ENCODE measurements at places on chromosomes 6 and 20. TPM values are rescaled to one million over a fixed set of nuclear protein-coding genes. Genes with fewer than 3 reads are reported as not detected.

Gene IYD
- not detected for total RNA-seq

Gene TREM1
- 0.26 TPM for total RNA-seq

- no peak overlapping the region for H3K4me3 ChIP-seq
- peak overlapping the region; percentile 63 for H3K27ac ChIP-seq
- H3K27me3 ChIP-seq = no peaks in the 10 kb centered on the region
- peak; percentile 45 for DNase-seq
- peaks cover 4% of the 10 kb centered on the region for H3K36me3 ChIP-seq
- H3K4me1 ChIP-seq = peaks cover 55% of the 10 kb centered on the region
These were observed 74.0 kb upstream of the MYL9 start for GRCh38 chr20:36467076-36467999.

- no peaks in the 10 kb centered on the region for H3K36me3 ChIP-seq
- no peak for DNase-seq
- H3K27me3 ChIP-seq = no peaks in the 10 kb centered on the region
- H3K27ac ChIP-seq = no peak overlapping the region
- H3K4me3 ChIP-seq = no peak overlapping the region
These were observed 1050.0 kb downstream of the EPHA7 start for GRCh38 chr6:92369309-92369708.

Gene KIF13A
- 65.0 TPM for total RNA-seq

DNA sequence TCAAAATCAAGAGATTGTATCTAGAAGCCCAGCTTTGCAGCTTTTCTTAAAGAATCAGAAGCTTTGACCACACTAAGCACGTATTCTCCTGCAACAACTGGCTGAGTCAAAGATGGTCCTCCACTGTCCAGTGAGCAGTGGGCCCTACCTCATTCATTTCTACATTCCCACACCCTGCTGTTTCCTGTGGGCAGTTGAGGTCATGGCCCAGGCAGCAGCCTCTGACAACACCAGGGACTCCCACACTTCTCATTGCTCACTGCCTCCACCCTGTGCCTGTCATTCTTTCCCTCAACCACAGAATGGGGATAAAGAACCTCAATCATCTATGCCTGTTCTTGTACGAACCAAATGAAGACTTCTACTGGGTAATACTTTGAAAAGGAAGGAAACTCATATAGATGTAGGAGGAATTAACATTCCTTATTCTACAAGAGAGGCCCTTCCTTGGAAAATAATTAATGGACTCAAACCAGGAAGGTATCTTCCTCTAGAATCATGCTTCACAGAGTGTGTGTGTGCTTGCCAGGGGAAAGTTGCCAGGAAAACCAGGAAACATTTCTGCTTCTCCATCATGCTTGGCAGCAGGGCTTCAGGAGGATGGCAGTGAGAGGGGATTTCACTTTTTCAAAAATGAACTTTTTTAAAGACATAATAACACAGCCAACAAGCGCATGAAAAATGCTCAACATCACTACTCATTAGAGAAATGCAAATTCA is 191.7 kb upstream of the RIN2 start:
- H3K4me3 ChIP-seq = no peak overlapping the region
- no peaks in the 10 kb centered on the region for H3K36me3 ChIP-seq
- peak; percentile 6 for DNase-seq
- H3K27ac ChIP-seq = no peak overlapping the region
- no peaks in the 10 kb centered on the region for H3K27me3 ChIP-seq

GRCh38 chr6:78598966-78599365 is 268.4 kb upstream of the IRAK1BP1 start:
- peaks cover 11% of the 10 kb centered on the region for H3K4me1 ChIP-seq
- peak overlapping the region; percentile 37 for H3K27ac ChIP-seq
- no peak overlapping the region for H3K4me3 ChIP-seq
- peak; percentile 99 for DNase-seq

GRCh38 chr6:29617782-29618554 is 15.0 kb downstream of the GABBR1 start:
- H3K27ac ChIP-seq = no peak overlapping the region
- DNase-seq = no peak
- no peaks in the 10 kb centered on the region for H3K27me3 ChIP-seq
- H3K4me3 ChIP-seq = no peak overlapping the region

Gene CFB
- 87.1 TPM for total RNA-seq

GRCh38 chr6:158379336-158379735 is 67.1 kb downstream of the TULP4 start:
- H3K27me3 ChIP-seq = no peaks in the 10 kb centered on the region
- DNase-seq = no peak
- no peak overlapping the region for H3K4me3 ChIP-seq

GRCh38 chr6:107489636-107490565 is at the start of gene SOBP:
SOBP (plus strand) TSS chr6:107490117; CDS start chr6:107490617, 500 bp downstream.
- peak within 1 kb of the TSS; percentile 84 for H3K27ac ChIP-seq
- H3K27me3 ChIP-seq = no peaks in the 10 kb centered on the region
- peak within 1 kb of the TSS; percentile 67 for H3K4me3 ChIP-seq
- H3K36me3 ChIP-seq = no peaks in the 10 kb centered on the region

DNA sequence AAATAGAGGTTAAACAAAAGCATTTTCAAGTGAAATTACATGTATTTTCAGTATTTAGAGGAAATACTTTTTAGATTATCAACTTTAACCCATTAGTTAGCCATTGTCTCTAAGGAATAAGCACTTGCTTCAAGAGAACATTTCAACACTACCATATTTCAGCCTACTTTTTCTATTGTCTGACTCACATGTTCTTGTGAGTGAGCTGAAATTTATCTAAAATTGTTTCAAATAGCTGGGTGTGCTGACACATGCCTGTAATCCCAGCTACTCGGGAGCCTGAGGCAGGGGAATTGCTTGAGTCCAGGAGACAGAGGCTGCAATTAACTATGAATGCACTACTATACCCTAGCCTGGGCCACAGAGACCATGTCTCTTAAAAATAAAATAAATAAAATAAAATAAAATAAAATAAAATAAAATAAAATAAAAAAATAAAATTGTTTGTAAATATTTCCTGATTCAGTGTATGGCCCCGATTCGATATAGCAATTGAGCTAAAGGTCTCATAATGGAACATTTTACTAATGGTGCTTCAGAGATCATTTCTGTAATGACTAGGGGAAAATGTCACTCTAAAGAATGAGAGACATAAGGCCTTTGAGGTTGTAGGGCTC is 324.6 kb upstream of the PLCB4 start:
- H3K27me3 ChIP-seq = no peaks in the 10 kb centered on the region
- no peak for DNase-seq
- no peaks in the 10 kb centered on the region for H3K4me1 ChIP-seq
- H3K27ac ChIP-seq = no peak overlapping the region
- H3K4me3 ChIP-seq = no peak overlapping the region
- H3K36me3 ChIP-seq = no peaks in the 10 kb centered on the region

DNA sequence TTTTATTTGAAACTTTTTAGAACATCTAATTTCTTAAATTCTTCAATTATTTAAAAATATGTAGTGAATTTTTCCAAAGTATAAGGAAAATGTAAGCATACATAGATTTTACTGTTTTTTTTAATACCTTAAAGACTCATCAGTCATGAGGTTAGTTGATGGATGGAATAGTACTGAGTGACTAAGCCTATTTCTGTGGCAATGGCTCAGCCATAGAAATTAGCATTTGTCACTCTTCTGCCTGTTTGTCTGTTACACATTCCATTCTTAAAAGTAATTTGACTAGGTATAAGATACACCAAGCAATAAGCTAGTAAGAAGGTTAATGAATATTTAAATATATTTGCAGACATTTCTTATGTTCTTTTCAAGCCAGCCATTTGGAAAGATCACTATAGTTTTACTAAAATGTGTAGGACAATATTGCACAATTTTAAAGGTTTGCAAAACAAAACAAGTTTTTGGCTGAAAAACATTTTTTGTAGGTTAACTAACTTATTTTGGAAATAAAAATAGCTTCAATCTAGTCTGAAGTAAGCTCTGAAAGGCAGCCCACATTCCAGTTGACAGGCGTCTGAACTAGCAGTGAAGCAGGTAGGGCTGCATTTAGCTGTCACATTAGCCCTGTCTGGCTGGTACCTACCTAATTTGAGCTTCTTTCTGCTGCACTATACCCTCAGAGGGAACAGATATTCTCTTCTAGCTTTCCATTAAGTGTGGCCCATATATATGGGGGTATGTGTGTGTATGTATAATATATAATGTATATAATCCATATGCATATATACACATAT is 385.7 kb downstream of the GRIK2 start:
- no peak overlapping the region for H3K27ac ChIP-seq
- no peaks in the 10 kb centered on the region for H3K4me1 ChIP-seq
- no peaks in the 10 kb centered on the region for H3K27me3 ChIP-seq
- H3K36me3 ChIP-seq = no peaks in the 10 kb centered on the region

- no peak for DNase-seq
- no peak overlapping the region for H3K4me3 ChIP-seq
- H3K27me3 ChIP-seq = peaks cover 10% of the 10 kb centered on the region
- no peaks in the 10 kb centered on the region for H3K36me3 ChIP-seq
- H3K4me1 ChIP-seq = no peaks in the 10 kb centered on the region
- no peak overlapping the region for H3K27ac ChIP-seq
These were observed 14.9 kb upstream of the CBFA2T2 start for GRCh38 chr20:33474963-33475362.

- no peak overlapping the region for H3K4me3 ChIP-seq
- DNase-seq = no peak
- H3K27me3 ChIP-seq = no peaks in the 10 kb centered on the region
- no peaks in the 10 kb centered on the region for H3K4me1 ChIP-seq
These were observed 120.0 kb downstream of the SLC16A10 start for GRCh38 chr6:111207141-111207858.
